Stimulated activated naive CD4-positive, alpha-beta T cell treated with Interleukin-2 at 50 U/mL for 16 hours (primary cell): ENCODE measurements at places on chromosomes 3 and 15.

DNA sequence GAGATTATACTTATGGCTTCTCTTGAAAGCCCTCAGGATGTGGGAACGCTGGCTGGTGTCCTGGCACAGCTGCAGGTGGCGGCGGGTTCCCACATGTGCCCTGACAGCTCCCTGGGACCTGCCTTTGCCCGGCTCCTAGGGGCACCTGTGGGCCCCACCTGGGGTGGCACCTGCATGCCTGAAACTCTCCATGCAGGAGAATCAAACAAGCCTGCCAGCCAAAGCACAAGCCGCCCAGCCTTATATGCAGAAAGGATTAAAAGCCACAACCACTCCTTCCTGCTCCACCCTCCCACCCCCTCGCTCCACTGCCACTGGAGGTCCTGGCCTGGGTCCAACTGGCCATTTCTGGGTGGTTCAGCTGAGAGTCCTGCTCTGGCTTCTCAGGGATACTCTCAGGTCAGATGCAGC is 18.1 kb downstream of the TRPM1 start:
- no peak for DNase-seq

- DNase-seq: no peak
Observed at GRCh38 chr3:38157595-38157994, 7.7 kb upstream of the OXSR1 start.

DNA sequence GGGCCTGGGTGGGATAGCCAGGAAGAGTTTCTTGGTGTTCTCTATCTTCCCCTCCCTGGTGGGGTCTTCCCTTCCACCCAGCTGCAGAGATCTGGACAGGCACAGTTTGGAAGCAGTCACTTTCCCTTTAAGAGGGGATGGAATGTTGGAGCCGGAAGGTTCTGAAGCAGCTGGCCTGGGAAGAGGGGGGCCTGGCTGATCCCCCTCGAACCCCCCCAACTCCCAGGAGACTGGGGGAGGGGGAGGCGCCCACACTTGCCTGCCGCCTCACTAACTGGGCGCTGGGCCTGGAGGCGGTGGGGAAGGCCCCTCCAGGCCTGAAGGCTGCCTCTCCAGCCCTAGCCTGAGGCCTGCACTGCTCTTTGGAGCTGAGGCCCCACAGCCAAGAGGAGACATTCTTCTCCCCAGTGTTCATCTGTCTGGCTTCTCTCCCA is 1.4 kb downstream of the DVL3 start:
- DNase-seq: no peak

DNA sequence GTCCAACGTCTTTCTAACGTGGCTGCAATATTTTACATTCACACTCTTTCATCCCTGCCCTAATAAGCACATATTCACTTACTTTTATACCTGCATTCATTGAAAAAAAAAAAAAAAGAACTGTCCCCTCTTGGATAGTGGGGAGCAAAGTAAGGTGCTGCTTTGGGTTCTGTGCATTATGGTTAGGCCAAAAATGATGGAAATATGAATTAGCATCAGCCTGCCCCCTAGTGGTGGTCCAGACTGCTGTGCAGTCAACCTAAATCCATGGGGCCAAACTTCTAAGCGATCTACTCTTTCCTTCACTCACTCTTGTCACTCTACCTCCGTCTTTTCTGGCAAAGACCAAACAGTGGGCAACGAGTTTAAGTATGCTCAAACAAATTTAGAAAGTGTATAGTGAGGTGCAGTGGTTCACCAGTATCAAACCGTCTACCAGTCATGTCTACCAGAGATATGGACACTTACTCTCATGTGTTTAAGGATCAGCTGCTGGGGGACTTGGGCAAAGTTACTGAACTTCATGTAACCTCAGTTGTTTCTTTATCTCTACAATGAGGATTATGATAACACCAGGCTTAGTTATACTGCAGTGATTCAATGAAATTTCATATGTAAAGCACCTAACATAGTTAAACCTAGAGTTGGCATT is 61.5 kb upstream of the GRM7 start:
- no peak for DNase-seq

DNA sequence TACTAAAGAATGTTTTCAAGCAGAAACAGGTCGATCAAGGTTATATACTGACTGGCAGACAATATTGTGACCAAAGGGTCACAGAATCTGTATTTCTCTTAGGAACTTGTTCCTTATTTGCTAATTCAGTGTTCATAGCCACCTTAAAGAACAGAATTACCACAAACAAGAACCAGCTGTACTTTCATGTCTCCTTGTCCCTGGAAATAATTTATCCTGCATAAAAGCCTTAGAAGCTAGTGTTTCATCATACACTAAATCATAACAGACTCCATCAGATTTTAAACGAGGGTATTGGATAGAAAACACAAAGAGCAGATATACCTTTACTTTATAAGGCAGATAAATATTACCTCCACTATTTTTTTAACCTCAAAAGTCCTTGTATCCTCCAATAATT is 6.4 kb downstream of the DNAJC19 start:
- DNase-seq: no peak

- DNase-seq: no peak
Observed at GRCh38 chr3:72258361-72259141, 473.6 kb upstream of the PROK2 start.

GRCh38 chr3:181730934-181731333 is 19.2 kb downstream of the SOX2 start:
- DNase-seq: no peak
